Sciatic nerve (tissue), 2 donors: ENCODE measurements at places on chromosomes 7 and 10. TPM values are rescaled to one million over a fixed set of nuclear protein-coding genes. Genes with fewer than 3 reads are reported as not detected.
A peak's percentile ranks its signal among the peaks of the same experiment; 100 is the strongest.

DNA sequence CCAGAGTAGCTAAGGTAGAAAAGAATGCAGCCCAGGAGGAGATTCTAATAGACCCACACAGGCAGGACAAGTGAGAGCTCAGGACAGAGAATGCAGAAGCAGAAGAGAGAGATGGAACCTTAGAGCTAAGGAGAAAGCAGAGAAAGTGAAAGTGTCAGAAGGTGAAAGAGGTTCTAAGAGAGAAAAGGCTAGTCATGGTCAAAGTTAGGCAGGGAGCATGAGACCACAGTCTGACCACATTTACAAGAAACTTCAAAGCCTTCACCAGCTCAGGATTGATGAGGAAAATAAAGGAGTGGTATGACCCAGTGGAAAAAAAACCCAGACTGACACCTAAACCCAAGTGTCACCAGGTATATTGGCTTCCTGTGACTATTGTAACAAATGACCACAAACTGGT lies 131.8 kb upstream of the WDR11 start:
- no peak for DNase-seq

DNA sequence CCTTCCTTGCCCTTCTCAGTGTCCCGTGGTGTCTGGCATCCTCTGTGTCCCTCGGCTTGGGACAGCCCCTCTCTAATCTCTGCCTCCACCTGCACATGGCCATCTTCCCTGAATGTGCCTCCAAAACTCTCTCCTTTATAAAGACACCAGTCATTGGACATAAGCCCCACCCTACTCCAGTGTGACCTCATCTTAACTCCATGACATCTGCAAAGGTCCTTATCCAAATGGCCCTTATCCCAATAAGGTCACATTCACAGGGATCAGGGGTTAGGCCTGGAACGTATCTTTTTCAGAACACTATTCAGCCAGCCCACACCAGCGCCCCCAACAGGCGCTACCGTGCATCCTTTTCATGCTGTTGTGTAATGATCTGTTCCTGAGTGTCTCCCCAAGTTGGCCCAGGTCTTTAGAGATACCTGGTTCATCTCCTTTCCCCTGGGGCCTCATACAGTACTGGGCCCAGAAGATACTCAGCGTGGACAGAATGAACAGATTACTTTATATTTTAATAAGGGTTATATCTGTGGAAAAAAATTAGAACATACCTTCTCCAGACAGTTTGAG lies 132.6 kb upstream of the ADAM12 start:
- no peak for DNase-seq

DNA sequence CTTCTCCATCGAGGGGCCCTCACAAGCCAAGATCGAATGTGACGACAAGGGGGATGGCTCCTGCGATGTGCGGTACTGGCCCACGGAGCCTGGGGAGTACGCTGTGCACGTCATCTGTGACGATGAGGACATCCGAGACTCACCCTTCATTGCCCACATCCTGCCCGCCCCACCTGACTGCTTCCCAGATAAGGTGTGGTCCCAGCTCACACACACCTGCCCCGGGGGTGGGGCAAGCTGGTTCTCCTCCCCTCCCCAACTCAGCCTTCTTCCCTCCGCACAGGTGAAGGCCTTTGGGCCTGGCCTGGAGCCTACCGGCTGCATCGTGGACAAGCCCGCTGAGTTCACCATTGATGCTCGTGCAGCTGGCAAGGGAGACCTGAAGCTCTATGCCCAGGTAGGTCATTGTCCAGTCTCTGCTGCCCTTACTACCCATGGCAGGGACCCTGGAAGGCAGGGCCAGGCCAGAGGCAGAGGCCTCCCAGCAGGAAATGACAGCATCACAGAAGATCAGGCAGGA lies 11.0 kb downstream of the FLNC start:
- DNase-seq, result peak; percentile 56

DNA sequence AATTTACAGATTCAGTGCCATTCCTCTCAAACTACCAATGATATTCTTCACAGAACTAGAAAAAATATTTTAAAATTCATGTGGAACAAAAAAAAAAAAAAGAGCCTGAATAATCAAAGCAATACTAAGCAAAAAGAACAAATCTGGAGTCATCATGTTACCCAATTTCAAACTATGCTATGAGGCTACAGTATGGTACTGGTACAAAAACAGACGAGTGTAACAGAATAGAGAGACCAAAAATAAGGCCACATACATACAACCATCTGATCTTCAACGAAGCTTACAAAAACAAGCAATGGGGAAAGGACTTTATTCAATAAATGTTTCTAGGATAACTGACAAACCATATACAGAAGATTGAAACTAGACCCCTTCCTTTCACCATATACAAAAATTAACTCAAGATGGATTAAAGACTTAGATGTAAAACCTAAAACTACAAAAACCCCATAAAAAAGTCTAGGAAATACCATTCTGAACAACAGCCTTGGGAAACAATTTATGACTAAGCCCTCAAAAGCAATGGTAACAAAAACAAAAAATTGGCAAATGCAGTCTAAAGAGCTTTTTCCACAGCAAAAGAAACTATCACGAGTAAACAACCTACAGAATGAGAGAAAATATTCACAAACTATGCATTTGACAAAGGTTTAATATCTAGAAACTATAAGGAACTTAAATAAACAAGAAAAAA lies 207.7 kb downstream of the PTN start:
- DNase-seq, result no peak

DNA sequence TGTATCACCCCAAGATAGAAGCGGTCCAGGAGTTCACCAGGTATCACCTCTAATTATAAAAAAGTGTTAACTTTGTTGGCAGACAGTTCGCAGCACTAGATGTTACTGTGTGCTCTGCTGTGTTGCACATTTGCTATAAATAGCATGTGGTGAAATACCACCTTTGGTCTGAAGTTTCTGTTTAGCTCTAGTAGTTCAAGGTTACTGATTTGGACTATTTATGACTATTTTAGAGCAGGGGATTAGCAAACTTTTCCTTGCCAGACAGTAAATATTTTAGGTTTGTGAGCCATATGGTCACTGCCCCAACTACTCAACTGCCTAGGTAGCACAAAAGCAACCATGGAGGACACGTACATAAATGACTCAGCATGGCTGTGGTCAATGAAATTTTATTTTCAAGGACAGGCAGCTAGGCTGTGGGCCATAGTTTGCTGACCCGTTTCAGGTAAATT lies 16.5 kb downstream of the DENND10 start:
- DNase-seq, result no peak

GRCh38 chr10:93991114-93991513 lies 2.6 kb upstream of the PLCE1 start:
- DNase-seq, result no peak

GRCh38 chr10:89580243-89580642 lies 44.8 kb upstream of the SLC16A12 start:
- DNase-seq, result no peak

GRCh38 chr10:125071008-125071407 lies 89.4 kb downstream of the CTBP2 start:
- no peak for DNase-seq

DNA sequence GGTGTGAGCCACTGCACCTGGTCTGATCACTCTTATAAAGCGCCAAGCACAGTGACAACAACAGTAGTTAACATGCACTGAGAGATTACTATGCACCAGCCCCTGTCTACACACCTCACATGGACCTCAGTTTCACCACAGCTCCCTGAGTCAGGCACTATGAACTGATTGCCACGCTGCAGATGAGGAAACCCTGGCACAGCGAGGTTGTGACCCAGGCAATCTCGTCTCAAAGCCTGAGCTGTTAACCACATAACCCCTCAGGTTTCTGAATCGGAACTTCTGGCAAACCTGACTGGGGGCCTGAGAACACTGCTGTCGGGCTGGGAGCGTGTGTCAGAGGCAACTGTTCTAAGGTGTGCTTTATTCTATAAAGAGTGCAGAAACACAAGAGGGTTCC lies 150.8 kb downstream of the RNF216 start:
- no peak for DNase-seq

- no peak for DNase-seq
Measured at GRCh38 chr10:1037098-1037497, 11.4 kb upstream of the IDI2 start.

DNA sequence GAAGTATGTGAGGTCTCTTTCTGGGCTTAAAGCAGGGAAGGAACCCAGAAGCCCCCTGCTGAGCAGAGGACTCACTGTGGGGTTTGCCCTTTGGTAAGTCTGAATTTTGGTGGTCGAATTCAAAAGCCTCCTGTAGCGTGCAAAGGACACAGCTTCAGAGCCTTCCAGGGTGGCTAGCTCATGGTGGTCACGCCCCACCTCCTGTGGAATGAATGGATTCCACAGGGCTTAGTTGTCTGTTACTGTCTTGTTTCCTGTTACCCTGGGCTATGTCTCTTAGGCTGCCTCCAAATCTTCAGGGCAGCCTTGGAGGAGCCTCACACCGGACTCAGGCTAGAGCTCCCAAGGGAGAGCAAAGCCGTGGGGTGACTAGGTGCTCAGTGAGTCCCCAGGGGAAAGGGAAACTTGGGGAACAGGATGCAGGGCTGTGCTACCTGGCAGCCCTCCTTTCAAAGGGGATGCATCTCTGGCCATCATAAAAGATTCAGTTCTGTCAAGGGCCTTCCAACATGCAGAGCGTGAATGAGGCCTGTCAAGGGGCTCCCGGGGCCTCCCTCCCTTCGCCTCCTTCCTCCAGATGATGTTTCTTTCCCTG lies 211.7 kb downstream of the CCSER2 start:
- DNase-seq, result no peak

DNA sequence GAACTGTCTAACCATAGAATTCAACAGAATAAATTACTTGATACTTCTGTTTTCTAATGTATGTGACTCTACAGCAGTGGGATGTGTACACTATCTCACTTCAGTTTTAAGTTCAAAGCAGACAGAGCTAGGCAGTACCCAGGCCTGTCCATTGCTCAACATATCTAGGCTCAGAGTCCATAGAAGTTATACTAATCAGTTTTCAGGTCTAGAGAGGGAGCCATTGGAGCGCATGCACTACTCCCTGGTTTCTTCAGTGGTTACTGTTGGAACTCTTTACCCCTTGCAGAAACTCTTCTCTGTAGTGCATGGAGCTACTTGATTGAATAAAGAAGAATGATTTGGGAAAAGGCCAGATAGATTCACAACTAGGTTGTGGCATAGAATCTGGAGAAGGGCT lies 4.4 kb downstream of the CD36 start:
- DNase-seq, result no peak

DNA sequence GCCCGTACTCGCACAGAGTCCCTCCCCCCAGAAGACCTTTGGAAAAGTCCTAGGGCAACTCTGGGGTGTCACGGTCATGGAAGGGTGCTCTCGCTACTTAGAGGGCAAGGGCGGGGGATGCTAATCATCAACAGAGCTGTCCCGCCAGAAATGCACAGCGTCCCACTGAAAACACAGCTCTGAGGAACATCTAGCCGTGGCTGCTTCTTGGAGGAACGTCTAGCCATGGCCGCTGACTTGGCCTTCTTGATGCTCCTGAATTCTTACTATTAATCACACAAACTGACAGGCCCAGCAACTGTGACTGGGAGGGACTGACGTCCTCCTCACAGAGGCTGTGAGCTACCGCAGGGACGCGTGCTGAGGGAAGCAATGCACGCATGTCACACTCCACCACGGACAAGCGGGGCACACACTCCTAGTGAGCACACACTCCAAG lies 1.7 kb downstream of the TUBGCP2 start:
- no peak for DNase-seq

DNA sequence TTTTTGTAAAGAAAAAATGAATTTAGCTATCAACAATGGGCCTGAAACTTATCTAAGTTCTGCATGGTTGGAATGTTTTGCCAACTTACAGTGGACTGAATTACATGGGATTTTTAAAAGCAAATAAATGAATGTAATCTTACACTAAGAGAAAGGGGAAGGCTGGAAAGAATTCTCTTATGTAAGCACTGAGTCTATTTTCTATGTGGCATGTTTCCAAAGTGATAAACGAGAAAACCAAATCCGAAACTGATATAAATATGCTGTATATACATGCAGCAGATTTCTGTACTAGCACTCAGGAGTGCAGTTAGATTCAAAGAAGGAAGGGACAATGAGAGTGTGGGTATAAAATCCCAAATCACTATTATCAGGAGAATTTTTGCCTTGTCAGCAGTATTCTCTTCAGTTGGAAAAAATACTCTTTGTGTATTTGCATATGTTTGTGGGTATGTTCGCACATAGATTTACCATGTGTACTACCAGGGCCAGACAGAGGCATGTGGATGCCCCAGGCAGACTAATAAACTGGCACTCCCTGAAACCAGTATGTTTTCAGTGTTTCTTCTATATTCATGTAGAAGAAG lies 334.3 kb upstream of the SEMA3D start:
- no peak for DNase-seq

DNA sequence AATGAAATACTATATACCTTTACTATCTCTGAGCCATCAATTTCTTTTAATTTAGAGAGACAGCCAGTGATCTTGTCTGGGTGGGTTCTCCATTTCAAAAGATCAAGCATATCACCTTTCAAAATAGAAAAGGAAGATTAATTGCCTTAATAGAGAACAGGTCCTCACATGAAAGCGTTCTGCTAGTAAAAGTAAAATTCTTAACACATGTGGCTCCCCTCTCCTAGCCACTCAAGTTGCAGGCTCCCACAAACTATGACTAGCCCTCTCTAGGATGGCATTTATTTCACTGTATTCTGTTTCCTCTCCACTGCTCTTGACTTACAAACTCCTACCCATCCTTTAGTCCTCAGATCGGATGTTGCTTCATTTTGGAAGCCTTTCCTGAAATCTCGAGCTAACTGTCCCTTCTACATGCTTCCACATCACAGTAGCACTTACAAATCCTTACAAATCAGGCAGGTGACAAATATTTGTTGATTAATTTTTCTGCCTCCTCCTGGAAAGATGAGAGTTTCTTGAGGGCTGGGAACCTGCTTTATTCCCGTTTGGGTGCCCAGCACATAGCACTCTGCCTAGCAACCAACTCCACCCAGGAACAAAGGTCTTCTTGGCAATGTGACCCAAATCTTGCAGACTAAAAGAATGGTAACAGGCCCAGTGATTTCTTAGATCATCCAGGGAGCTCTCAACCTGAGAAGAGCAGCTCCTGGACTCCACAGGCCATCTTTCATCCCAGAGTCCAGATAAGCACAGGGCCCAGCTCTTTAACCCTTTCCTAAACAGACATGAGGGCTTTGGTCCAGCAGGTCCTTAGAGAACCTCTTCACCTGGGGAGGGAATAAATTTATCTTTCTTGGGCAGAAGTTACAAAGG lies 310.4 kb upstream of the IMMP2L start:
- no peak for DNase-seq

The MMP21 gene
- total RNA-seq, result 0.31 TPM

The CCL26 gene
- total RNA-seq, result 4.3 TPM

The EPO gene
- not detected for total RNA-seq

The SLC26A5 gene
- 0.71 TPM for total RNA-seq

The MSMB gene
- not detected for total RNA-seq

The LIPK gene
- not detected for total RNA-seq

The WDR86 gene
- total RNA-seq, result 101 TPM
